Fibroblast of skin of scalp (primary cell): ENCODE measurements at places on chromosomes 16 and 17.
A peak's percentile ranks its signal among the peaks of the same experiment; 100 is the strongest.

GRCh38 chr17:63675607-63676546 is 24.0 kb downstream of the LIMD2 start:
- peak; percentile 72 for DNase-seq

DNA sequence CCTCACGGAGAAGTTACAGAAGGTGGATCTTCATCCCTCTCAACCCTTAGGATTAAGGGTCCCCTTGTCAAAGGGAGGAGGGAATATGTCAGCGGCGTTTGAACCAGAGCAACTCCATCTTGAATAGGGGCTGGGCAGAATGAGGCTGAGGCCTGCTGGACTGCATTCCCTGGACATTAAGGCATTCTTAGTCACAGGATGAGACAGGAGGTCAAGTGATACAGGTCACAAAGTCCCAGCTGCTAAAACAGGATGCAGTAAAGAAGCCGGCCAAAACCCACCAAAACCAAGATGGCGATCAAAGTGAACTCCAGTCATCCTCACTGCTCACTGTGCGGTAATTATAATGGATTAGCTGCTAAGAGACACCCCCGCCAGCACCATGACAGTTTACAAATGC is 36.7 kb downstream of the RBFOX3 start:
- no peak for DNase-seq

- DNase-seq = peak; percentile 4
Observed at GRCh38 chr17:44266402-44267164, 1.4 kb downstream of the SLC4A1 start.

GRCh38 chr16:74939688-74940087 is 45.2 kb downstream of the WDR59 start:
- DNase-seq = no peak

GRCh38 chr16:75228143-75228976 is 9.6 kb downstream of the CTRB1 start:
- DNase-seq = no peak

- DNase-seq = peak; percentile 80
Observed at GRCh38 chr17:43740541-43740940, 18.1 kb downstream of the SOST start.

DNA sequence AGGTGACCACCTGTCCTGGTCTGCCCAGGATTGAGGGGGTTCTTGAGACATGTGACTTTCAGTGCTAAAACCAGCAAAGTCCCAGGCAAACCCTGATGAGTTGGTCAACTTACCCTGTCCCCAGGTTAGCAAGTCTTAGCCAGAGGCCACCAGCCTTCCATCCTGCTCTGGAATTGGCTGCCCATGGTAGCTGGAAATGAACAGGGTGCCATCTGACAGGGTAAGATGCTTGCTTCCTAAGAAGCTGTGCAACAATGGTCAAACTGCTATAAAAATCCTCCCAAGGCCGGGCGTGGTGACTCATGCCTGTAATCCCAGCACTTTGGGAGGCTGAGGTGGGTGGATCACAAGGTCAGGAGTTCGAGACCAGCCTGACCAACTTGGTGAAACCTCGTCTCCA is 22.8 kb upstream of the MTMR4 start:
- no peak for DNase-seq

GRCh38 chr17:66540131-66540781 is 237.8 kb downstream of the PRKCA start:
- peak; percentile 89 for DNase-seq

DNA sequence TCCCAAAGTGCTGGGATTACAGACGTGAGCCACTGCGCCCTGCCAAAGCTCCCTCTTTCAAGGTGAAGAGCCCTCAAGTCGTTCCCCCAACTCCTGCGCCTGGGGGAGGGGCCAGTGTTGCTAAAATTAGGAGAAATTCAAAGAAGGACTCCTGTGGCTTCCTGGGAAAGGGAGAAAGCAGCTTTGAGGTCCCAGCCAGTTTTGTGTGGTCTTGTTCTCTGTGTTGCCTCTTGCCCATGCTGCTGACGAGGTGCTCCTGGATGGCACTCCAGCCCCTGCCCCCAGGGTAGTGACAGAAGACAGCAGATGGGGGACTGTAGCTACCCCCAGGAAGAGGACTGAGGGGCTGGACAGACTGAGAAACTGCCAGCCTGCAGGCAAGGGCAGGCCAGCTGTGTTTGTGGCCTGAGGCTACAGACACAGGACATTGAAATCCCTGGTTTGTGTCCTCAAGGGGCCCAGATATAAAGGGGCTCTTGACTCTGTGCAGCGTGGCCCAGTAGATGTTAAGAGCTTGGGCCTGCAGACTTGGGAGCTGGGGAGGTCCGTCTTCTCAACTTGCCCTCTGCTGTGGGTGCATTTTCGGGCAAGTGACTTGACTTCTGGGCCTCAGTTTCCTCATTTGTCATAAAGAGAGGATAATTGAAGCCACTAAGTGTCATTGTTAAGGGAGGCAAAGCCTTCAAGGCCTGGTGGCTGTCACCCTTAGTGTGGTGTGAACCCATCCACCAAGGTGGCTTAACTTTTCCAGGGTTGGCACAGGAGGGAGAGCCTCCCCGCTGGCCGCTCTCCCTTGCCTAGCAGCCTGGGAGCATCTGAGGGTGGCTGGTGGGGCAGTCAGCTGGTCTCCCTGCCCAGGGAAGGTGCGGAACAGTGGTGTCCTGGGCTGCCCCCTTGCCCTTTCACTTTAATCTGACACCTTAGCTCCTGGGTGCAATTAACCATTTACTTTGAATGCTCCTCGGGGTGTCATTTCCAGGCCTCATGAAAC is 4.1 kb downstream of the UBALD2 start:
- no peak for DNase-seq

GRCh38 chr16:57306676-57307341 is 22.3 kb upstream of the PLLP start:
- no peak for DNase-seq

DNA sequence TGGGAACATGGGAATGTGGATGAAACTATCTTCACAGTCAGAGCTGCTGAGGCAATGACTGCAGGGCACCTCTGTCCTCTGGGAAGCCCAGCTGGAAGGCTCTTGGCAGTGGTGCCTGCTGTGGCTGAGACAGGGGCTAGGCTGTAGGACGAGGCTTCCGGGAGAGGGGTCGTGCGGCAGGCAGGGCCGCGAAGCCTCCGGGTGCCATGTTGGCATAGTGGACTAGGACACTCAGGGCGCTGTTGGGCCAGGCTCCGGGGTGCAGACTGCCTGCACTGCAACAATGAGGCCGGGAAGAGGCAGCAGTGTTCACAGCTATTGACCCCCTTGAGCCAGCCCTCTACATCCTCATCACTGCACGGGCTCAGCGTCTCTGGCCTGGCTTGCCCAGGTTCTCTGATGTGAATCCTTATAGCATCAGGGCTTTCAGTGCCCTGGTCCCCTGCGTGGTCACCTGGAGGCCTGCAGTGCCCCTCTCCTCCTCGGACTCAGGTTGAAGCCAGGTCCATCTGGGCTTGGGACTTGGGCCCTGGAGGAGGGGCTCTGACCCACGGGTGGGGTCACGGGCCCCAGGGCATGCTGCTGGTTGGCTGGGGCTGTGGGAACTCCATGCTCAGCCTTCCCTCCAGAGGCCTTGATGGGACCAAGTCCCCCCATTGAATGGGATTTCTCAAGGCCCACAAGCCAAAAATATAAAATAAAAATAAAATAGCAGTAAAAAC is 91.6 kb downstream of the TNFRSF13B start:
- no peak for DNase-seq

DNA sequence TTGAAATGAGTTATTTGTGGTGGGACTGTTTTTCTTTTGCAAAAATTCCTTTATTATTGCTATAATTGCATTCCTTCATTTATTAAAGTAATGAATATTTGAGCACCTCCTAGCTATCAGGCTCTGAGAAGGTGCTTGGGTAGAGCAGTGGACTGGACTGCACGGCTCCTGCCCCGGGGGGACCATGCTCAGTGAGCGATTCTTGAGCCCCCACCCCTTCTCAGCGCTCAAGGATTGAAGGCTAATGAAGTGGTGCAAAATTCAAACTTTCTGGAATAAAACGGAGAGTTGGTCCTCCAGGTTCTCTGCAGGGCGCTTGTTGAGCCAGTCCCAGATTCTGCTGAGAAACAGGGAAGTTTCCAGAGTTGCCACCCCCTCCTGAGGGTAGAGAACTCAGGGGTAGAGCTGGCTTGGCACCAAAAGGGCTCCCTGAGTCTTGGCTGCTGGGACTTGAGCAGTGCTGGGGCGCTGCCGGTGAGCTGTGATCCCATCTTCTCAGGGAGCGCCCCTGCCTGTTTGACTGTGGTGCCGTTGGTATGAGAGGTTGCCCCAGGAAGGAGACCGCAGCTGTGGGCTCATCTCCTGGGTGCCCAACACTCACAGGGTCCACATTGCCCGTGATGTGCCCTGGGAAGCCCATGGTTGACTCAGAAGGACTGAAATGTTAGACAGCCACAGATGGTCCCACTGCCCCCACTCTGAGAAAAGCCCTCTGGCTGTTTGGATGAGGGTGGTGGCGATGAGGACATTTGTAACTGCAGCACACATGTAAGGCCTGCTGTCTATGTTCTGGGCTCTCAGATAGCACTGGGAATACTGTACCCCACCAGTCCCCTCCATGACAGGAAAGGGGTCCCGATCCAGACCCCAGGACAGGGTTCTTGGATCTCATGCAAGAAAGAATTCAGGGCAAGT is 20.0 kb downstream of the KSR1 start:
- DNase-seq = no peak

- peak; percentile 89 for DNase-seq
Observed at GRCh38 chr17:38742411-38743308, 5.5 kb downstream of the PCGF2 start.

DNA sequence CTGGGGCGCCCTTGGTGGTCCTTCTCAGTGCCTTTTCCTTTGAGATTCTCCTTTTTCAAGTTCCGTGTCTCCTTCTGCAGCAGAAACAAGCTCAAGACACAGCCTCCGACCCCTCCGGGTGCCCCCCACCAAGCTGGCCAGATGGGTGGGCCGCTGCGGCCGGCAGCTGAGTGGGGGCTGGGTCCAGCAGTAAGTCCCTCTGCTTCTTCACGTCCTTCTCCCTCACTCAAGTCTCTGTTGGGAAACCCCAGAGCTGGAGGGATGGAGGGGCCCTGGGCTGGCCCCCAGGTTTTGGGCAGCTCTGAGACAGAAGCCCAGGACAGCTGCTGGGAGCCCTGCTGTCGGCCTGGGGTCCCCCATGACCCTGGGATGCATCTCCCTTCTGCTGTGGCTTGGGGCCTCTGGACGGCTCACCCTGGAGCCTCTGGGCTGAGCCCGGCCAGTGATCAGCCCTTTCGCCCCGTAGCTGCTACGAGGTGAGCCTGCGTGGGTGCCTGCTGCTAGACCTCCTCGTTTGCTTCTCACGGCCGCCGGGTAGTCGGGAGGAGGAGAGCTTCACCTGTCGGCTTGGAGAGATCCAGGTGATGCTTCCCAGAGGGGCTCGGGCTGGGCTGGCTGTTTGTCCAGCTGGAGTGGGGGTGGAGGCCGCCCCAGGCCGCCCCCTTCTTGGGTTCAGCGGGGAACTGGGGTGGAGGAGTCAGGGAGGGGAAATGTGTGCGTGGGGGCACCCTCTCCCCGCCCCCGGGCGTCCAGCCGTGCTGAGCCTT is 10.7 kb downstream of the ENGASE start:
- no peak for DNase-seq

DNA sequence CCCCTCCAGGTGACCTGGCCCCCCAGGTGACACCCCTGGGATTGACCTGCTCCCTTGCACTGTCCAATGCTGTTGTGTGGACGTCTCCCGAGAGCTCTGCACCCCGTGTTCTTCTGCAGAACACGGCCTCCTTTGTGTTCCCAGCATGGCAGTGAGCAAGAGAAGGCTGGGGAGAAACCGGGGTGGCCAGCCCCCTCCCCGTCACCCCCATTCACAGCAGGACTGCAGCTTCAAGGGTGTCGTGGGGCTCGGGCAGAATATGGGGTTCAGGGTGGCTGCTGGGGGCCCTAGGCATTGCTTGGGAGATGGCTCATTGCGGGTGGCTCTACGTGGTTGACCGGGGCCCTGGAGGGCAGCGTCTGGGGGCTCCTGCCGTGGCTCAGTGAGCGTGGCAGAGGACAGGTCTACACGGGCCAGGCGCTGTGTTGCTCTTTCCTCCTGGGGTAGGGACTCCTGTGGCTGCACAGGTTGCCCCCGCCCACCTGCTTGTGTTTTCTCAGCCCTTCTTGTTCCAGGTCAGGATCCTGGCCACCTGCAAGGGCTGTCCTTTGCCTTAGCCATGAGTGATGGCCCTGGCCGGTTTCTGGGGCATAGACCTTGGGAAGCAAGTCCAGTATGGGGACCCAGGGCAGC is 12.5 kb downstream of the GSE1 start:
- no peak for DNase-seq

DNA sequence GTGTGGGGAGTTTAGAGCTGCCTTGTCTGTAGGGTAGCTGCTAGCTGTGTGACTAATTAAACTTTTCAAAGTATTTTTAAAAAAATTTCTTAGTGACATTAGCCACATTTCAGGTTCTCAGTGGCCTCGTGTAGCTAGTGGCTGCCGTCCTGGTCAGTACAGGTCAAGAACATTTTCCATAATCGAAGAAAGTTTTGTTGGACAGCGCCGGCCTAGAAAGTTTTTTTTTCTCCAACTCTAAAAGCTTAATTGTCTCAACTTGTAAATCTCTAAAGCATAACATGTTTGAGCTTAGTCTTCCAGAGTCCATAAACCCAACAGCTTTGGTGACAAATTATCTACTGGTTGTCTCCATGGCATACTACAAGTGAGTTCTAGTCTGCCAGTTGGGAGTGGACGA is 4.3 kb downstream of the AKAP1 start:
- DNase-seq = no peak

DNA sequence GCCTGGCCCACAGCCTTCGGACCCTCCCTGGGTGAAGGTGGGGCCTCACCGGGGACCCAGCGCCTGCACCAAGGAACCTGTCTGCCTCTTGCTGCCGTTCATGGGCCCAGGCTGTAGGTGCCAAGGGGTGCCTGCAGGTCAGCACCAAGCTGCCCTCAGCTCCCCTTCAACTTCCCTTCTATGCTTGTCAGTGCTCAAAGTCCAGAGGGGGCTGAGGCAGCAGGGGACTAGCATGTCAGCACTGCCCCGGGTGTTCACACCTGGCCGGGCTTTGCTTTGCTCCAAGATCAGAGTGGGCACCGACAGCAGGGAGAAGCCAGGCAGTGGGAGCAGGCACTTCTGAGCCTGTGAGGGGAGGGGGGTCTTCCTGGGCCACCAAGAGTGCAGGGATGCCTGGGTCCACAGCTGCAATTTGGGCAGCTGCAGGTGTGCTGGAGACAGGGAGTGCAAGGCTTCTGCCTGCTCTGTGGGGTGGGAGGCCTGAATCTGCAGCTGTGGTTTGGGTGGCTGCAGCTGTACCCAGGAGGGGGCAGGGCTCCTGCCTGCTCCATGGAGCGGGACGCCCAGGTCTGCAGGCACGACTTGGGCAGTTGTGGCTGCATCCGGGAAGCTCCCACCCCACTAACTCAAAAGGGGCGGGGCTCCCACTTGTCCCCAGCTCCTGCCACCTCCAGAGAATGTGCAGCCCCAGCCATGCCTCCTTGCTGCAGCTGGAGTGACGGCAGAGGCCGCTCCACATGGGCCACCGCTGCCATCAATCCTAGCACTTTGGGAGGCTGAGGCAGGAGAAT is 27.6 kb upstream of the PRM1 start:
- DNase-seq = no peak
